Stimulated activated CD4-positive, alpha-beta T cell treated with anti-CD3 and anti-CD28 coated beads, Interleukin-1b, Interleukin-23, amount 100 ng/mL, for 1 hour (primary cell): ENCODE measurements at places on chromosomes 7 and 10.

GRCh38 chr10:100743626-100744135 lies 1.7 kb upstream of the PAX2 start:
- DNase-seq = no peak

- no peak for DNase-seq
Observed at GRCh38 chr10:58019863-58020537, 247.7 kb downstream of the IPMK start.

DNA sequence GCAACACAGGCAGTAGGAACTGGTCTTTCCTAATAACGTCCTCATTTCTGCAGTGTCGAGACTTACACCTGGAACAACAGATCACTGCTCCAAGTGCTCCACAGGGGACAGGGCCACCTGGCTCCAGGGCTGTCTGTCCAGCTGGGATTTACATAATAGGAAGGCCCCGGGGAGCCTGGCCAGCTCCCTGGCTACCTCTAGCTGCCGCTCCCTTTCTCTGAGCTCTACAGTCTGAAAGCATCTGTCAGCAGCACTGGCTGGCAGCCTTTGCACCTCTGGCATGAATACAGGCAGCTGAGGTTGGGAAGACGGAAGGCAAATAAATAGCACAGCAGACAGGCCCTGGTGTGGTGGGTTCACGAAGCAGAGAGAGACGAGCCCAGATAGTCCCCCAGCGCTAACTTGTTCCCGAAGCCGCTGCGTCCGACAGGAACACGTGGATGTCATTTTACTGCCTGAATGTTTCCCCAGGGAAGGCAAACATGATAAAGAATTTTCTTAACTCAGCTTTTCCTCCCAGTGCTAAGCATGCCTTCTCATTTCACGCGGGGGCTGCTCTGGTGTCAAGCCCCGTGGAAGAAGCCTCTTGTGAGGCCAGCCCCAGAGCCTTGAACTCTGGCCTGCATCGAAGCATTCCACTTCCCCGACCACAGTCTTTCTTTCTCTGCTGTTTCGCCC lies 105.4 kb downstream of the ITIH5 start:
- no peak for DNase-seq

DNA sequence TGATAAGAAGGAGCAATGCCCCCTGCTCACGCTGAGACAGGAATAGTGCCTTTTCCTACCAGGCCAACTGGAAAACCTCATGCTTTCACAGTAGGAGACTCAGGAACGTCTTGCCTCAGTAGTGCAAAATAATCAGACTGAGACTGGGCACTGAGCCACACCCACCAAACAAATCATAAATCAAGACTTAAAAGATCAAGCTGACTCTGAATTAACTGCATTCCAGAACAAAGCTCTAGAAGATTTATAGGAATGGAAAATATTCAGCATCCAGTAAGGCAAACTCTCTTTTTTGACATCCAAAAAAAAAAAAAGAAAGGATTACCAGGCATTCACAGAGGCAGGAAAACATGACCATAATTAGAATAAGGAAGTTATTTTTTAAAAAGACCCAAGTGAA lies 30.5 kb upstream of the SLC18A3 start:
- DNase-seq = no peak

- DNase-seq = no peak
Observed at GRCh38 chr10:121291823-121292222, 306.4 kb downstream of the FGFR2 start.

DNA sequence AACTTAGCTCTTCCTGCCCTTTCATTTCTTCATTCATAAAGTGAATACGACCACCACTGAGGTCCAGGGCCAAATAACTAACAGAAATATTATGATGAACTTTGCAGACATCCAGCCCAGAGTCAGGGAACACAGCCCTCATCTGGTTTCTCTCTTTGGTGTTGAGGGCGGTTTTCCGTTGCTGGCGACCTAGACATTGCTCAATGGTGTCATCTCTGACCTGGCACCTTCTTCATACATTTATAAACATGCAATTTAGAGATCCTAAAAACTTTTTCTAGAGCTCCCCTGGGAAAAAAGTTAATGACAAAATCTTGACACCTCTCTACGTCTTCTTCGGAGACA lies 324 bp upstream of the TET1 start:
- DNase-seq = no peak

- no peak for DNase-seq
Observed at GRCh38 chr7:87530126-87530525, 54.6 kb upstream of the ABCB4 start.

DNA sequence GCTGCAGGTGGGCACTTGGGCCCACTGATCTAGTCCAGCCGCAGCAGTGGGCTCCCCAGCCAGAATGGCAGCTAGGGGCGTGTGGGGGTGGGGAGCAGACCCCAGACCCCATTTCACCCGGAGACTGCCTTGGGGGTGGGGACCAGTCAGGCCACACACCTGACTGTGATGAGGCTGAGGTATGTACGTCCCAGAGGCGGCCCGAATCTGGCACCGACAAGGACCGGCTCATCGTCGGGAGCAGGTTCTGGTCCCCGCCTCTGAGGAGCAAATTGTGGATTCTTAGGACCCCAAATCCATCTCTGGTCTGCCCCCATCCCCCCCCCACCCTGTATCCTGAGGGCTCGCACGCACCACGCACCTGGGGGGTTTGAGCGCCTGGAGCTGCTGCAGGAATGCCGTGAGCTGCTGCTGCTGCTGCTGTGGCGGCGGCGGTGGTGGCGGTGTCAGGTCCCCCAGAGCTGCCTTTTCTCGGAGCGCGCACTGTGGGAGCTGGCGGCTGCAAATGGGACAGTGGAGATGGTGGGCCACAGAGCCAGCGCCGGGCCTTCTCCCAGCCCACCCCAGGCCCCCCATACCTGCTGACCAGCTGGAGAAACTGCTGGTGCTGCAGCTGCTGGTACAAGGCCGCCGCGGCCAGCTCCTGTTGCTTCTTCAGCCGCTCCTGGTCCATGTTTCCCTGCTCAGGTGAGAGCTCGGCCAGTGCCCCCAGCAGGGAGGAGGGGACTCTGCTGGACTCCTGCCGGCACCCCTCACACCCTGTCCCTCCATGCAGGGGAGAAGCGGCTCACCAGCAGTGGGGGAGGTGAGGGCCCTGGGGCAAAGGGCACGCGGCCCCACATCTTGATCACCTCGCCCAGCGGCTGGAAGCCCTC lies 10.2 kb downstream of the GIGYF1 start:
- no peak for DNase-seq

DNA sequence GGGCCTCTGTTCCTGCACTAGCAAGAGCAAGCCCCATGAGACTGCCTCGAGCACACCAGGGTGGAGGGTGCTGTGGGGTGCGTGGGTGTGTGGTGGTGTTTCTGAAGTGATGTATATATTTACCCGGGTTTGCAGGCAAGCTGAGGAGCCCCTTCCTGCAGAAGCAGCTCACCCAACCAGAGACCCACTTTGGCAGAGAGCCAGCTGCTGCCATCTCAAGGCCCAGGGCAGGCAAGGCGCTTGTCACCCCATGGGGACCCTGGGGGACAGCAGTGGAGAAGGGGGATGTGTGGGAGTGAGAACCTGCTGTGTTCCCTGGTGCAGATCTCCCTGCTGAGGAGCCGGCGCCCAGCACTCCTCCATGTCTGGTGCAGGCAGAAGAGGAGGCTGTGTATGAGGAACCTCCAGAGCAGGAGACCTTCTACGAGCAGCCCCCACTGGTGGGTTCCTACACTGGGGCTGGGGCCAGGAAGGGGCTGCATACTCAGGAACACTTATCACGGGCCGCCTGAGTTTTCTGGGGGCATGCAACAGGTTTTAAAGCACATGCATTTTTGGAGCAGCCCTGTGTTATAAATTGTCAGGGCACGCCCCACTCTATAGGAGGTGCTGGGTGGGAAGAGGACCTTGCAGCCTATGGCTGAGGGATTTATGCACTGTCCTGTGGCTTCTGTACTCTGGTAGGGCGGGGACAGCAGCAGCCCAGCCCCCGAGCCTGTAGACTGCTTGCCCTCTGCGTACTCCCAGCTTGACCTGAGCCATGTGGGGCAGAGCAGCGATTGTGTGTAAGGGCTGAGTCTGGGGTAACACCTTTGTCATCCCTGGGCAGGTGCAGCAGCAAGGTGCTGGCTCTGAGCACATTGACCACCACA lies 5.9 kb downstream of the PGAM2 start:
- no peak for DNase-seq

DNA sequence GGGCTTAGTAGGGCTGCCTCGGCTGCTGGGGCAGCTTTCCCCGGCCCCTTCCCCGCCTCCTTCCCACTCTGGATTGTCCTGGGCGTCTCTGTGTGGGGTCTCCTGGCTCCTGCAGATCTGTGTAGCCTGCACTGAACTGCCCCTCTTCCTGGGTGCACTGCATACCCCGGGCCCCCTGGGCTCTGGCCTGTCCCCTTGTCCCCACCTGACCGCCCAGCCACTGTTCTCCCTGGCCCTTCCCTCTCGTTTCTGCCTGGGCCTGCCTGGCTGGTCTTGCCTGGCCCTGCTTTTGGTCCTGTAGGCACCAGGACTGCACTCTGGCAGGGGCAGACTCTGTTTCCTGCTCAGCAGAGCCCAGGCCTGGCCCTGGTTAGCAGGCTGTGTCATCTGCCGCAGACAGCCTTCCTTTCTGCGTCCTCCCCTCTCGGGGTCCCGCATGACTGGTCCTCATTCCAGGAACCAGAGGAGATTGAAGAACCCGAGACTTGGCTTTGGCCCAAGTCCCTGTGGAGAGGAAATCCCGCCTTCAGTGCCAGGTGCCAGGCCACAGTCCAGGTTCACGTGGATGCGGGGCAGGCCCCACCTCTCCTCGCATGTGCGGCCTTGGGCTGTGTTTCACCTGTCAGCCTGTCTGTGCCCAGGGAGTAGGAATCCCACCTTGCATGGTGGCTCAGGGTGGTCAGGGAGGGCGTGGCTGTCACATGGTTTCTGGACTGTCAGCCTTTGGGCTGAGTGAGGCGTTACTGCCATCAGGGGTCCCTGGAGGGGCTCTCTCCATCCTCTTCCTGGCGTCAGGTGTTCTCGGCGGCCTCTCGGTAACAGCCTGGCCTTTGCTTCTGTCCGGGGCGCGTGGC lies 9.2 kb downstream of the INPP5A start:
- no peak for DNase-seq

- DNase-seq = no peak
Observed at GRCh38 chr7:92875173-92875572, 38.8 kb upstream of the CDK6 start.
